ENCODE measurements at places on chromosomes 1 and 21.

DNA sequence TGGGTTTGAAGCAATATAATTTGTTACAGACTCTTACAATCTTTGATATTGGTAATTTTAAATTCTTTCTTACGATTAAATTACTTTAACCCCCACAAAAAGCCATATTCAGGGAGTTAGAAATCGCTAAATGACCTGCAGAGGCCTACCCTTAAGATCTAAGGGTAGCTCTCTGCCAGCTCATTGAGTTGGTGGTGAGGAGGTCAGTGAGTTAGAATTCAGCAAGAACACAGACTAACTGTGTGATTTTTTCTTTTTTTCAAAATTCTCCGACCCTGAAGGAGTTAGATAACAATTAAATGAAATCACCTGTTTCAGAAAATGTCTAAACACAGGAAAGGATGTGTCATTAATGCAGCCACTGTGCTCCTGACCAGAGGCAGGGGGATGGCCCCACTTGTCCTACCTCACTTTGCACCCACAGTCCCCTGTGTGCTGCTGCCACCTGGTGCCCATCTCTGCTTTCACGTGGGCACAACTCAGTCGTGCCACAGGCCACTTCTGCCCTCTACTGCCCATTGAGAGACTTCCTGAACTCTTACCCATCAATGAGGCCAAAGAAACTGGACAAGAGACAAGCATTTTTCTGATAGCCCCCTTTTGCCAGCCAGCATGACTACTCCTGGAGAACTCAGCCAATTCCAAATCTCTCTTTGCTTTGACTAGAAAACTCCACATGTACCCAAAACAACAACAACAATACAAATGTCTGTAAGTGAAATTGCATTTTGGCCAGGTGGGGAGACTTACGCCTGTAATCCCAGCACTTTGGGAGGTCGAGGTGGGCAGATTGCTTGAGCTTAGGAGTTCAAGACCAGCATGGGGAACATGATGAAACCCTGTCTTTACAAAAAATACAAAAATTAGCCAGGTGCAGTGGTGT is 8.4 kb downstream of the CFAP45 start:
- peak; percentile 82 for DNase-seq

- DNase-seq, result no peak
These were observed 28.5 kb downstream of the MAB21L3 start for GRCh38 chr1:116139592-116140134.

GRCh38 chr1:24198766-24199165 is 11.7 kb upstream of the IFNLR1 start:
- no peak for DNase-seq

- DNase-seq, result no peak
These were observed 12.6 kb downstream of the SLC41A1 start for GRCh38 chr1:205800427-205800826.

GRCh38 chr21:27201197-27201596 is 234.3 kb upstream of the ADAMTS5 start:
- DNase-seq, result no peak

GRCh38 chr1:244075247-244075722 is 24.2 kb downstream of the ZBTB18 start:
- DNase-seq, result no peak

GRCh38 chr1:27526569-27527222 is 36.7 kb upstream of the WASF2 start:
- DNase-seq, result no peak

DNA sequence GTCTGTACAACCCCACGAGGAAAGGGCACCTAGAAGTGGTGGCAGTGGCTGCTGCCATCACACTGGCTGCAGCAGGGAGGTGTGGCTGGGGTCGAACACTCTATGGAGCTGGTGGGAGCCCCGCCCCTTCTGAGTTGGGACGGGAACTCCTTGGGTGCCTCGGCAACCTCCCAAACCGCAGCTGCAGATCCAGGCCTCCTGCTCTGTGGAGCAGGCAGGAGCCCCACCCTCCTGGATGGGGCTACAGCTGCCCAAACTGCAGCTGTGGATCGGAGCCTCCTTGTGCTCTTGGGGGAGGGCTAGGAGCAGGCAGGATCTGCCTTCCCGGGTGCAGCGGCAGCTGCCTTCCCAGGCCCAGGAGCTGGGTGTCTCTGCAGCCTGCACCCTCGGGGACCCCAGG is 38.9 kb upstream of the TARDBP start:
- no peak for DNase-seq

DNA sequence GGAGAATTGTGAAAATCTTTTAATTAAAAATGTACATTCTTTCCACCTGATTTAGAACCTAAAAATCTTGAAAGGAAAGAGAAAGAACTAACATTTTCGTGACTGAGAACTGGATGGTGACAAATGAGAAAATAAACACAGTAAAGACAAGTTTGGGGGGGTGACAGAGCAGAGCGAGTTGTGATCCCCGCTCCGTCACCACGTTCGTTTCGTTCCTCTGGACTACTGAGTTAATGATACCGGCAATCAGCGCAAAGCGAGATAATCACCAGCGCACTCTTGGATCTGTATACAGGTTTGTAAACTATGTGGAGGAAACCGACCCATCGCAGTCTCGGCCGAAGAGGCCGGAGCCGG is 31.2 kb upstream of the CFAP126 start:
- DNase-seq, result no peak

DNA sequence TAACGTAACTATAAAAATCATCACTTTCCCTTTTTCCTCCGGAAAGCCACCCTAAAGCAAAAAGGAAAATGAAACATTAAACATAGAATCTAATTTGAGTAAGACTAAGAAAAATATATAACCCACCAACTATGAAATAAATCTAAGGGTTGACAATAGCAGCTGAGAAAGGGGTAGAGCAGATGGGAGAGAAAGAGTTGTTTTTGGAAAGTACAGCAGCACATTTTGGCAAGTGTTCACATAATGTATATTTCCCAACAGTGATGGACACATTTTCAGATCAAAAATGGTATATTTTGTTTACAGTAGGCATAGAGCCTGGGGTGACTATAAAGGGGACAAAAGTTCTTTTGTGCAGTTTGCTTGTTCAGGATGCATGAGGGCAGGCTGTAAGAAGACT is 1287.4 kb upstream of the B3GALT2 start:
- DNase-seq, result no peak

- DNase-seq, result no peak
These were observed 30.3 kb upstream of the COL6A2 start for GRCh38 chr21:46067505-46068201.

GRCh38 chr1:47527653-47528272 is 89.9 kb downstream of the FOXD2 start:
- no peak for DNase-seq

GRCh38 chr21:44897326-44898010 is 23.2 kb downstream of the ITGB2 start:
- DNase-seq, result no peak
